ENCODE measurements at places on chromosomes 16 and 17.

DNA sequence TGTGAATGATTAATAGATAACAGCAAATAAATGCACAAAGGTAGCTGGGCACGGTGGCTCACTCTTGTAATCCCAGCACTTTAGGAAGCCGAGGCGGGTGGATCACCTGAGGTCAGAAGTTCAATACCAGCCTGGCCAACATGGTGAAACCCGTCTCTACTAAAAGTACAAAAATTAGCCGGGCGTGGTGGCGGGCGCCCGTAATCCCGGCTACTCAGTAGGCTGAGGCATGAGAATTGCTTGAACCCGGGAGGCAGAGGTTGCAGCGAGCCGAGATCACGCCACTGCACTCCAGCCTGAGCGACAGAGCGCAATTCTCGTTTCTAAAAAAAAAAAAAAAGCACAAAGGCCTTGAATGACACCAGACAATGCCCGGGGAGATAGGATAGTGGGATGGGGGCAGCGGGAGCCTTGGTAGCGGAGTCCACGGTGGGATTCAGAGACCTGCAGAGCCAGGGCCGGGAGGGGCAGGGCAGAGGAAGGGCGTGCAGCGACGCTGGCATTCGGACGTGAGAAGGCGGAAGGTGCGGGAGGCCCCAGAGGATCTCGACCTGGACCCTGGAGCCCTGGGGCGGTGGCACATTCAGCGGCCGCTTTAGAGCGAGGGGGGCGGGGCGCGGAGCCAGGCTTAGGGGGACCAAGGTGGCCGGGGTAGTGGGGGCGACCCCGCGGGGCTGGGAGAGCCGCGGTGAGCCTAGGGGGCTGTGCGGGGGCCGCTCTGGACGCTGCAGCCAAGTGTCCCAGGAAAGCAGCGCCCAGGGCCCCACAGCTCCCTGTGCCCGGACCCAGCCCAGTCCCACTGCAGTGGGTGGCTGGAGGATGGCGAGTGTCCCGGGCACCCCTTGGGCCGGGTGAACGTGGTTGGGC lies 999 bp upstream of the FLYWCH2 start:
- no peaks in the 10 kb centered on the region for H3K27me3 ChIP-seq
- H3K4me3 ChIP-seq, result peak overlapping the region; percentile 90
- DNase-seq, result no peak
- peaks cover 8% of the 10 kb centered on the region for H3K4me1 ChIP-seq
- H3K27ac ChIP-seq, result peak overlapping the region; percentile 4

GRCh38 chr16:3878610-3879009 lies 1.9 kb downstream of the CREBBP start:
- no peaks in the 10 kb centered on the region for H3K36me3 ChIP-seq
- peaks cover 11% of the 10 kb centered on the region for H3K4me1 ChIP-seq
- DNase-seq, result no peak
- H3K27me3 ChIP-seq, result no peaks in the 10 kb centered on the region

DNA sequence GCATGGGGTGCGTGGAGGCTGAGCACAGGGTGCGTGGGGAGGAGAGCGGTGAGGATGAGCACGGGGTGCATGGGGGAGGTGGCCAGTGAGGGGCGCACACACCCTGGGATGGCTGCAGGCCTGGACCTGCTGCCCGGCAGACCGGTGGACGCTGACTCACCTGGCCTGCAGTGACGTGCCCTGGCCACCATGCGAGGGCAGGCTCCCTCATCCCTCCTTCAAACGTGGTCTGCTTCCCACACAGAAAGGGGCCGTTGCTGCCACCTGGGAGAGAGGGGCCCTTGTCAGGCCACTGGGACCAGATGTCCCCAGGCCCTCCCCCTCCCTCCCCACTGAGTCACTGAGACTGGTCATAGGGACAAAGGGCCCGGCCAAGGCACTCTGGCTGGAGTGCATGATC lies 20.1 kb upstream of the APRT start:
- no peak overlapping the region for H3K27ac ChIP-seq
- no peaks in the 10 kb centered on the region for H3K4me1 ChIP-seq
- no peak overlapping the region for H3K4me3 ChIP-seq
- H3K36me3 ChIP-seq, result no peaks in the 10 kb centered on the region
- no peak for DNase-seq

GRCh38 chr17:20284022-20284421 lies 183.3 kb downstream of the LGALS9B start:
- H3K36me3 ChIP-seq, result peaks cover 3% of the 10 kb centered on the region
- no peaks in the 10 kb centered on the region for H3K27me3 ChIP-seq
- H3K4me1 ChIP-seq, result no peaks in the 10 kb centered on the region

DNA sequence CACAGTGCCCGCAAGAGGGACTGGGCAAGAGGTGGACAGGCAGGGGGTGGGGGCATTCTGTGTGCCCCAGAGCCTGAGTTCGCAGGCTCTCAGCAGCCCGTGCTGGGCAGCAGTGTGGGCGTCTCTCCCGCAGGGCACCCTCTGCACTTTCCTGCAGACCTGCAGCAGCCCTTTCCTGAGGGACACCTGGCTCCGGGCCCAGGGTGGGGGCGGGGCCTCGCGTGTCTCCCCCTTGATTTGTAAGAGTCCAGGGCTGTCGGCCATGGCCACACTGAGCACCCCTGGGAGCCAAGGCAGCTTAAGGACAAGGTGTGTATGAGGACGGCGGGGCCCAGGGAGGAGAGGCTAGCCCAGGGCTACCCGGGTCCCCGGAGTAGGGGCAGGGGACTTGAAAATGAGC lies 33.4 kb upstream of the SLC38A10 start:
- no peak overlapping the region for H3K4me3 ChIP-seq
- no peaks in the 10 kb centered on the region for H3K36me3 ChIP-seq
- peaks cover 6% of the 10 kb centered on the region for H3K4me1 ChIP-seq
- no peak for DNase-seq

- H3K4me1 ChIP-seq, result peaks cover 12% of the 10 kb centered on the region
- no peaks in the 10 kb centered on the region for H3K27me3 ChIP-seq
- H3K27ac ChIP-seq, result no peak overlapping the region
- H3K36me3 ChIP-seq, result peaks cover 9% of the 10 kb centered on the region
- no peak for DNase-seq
Observed at GRCh38 chr17:42325026-42325425, 36.7 kb downstream of the STAT5A start.

DNA sequence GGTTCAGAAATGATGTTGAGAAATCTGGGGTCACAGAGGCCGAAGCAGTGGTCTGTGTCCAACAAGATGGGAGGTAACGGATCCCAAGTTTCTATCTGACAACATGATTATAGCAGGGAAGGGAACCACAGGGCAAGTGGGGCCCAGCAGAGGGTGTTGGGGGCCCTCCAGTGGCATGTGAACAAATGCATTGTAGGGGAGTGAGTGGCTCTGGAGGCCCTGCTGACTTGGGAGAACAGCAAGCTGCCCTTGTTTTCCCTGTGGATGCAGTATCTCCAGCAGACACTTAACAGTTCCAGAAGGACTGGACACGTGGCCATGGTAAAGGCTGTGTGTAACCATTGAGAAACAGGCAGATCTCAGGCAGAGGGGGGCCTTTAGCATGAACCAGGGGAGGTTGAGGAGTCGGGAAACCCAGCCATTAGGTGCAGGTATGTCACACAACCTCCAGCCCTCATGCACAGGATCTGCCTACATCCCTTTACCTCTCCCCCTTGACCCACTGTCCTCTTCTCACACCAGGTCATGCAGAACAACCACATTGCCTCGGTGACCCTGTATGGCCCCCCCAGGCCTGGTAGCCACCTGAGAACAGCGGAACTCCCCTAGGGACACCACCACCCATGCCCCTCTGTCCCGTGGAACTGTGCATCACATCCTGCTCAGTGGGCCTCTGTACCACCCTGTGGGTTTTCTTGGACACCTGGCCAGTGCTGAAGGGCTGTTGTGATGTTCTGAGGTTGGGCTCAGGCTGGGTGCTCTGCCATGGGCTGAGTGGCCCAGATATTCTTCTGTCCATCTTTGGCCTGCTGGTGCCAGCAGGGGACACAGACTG lies 4.1 kb downstream of the B3GNT9 start:
- no peak overlapping the region for H3K4me3 ChIP-seq
- DNase-seq, result no peak
- no peak overlapping the region for H3K27ac ChIP-seq
- H3K27me3 ChIP-seq, result no peaks in the 10 kb centered on the region

GRCh38 chr17:4968486-4969046 lies 949 bp upstream of the SPAG7 start:
- no peaks in the 10 kb centered on the region for H3K27me3 ChIP-seq
- no peak for DNase-seq
- peaks cover 14% of the 10 kb centered on the region for H3K4me1 ChIP-seq
- H3K27ac ChIP-seq, result peak overlapping the region; percentile 100

GRCh38 chr16:66036184-66036583 lies 330.3 kb upstream of the CDH5 start:
- H3K4me1 ChIP-seq, result no peaks in the 10 kb centered on the region
- DNase-seq, result no peak

DNA sequence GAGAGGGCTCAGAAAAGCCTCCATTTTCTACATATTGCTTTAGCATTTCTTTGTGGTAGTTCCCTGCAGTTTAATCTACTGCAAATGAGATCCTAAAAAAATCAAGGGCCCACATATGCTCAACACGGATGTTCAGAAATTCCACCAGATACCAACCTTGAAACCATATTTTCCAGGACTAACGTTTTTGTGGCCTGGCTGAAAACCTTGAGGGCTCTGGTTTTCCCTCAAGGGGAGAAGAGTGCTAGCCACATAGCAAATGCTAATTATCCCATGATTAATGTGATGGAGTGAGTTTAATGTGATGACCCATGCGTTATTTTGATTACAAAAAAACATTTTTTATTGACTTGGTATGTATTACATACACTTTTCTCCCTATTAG lies 68.9 kb downstream of the SNX11 start:
- no peak overlapping the region for H3K27ac ChIP-seq
- H3K36me3 ChIP-seq, result peaks cover 15% of the 10 kb centered on the region
- no peak for DNase-seq

DNA sequence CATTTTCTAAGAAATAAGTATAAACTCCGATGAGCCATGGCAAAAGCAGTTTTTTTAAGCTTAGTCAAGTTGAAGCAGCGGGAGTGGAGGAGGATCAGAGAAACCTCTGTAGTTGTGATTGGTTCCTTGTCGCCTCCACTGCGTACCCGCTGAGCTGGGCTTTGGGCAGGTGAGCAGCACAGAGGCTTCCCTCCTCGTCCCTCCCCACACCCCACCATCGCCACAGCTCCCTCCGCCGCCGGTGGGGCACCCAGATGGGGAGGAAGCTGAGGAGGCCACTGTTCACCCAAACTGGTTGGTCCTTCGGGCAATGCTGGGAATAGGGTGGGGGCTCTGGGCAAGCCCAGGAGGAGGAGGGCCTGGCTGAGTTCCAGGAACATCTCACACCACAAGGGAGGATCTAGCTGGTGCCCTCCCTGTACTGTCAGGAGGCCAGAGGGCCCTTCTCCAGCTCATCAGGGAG lies 5.2 kb upstream of the MRPL38 start:
- H3K4me1 ChIP-seq, result no peaks in the 10 kb centered on the region
- H3K36me3 ChIP-seq, result no peaks in the 10 kb centered on the region
- H3K4me3 ChIP-seq, result no peak overlapping the region
- no peaks in the 10 kb centered on the region for H3K27me3 ChIP-seq
- H3K27ac ChIP-seq, result no peak overlapping the region

DNA sequence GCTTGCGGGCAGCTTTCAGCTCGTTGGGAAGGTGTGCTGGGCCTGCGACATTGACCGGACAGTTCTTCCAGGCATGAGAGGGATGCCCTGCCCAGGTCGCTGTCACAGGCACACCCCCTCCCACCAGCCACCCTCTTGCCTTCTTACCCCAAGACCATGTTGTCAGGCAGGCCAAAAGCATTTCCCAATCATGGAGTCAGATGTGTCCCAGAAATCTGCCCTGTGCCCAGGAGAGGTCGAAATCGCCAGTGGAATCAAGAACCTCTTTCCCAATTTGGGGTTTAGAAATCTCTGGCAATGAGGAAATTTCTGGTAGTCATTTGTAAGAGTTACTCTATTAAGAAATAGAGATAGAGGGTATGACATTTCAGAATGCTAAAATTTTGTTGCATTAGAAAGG lies 177.1 kb downstream of the RAB11FIP4 start:
- no peak for DNase-seq
- H3K27ac ChIP-seq, result no peak overlapping the region
- H3K36me3 ChIP-seq, result no peaks in the 10 kb centered on the region
- no peak overlapping the region for H3K4me3 ChIP-seq
- H3K4me1 ChIP-seq, result no peaks in the 10 kb centered on the region

GRCh38 chr17:8746501-8747236 lies 2.0 kb upstream of the CCDC42 start:
- peaks cover 5% of the 10 kb centered on the region for H3K4me1 ChIP-seq
- no peaks in the 10 kb centered on the region for H3K27me3 ChIP-seq
- H3K36me3 ChIP-seq, result no peaks in the 10 kb centered on the region
- peak overlapping the region; percentile 85 for H3K4me3 ChIP-seq

DNA sequence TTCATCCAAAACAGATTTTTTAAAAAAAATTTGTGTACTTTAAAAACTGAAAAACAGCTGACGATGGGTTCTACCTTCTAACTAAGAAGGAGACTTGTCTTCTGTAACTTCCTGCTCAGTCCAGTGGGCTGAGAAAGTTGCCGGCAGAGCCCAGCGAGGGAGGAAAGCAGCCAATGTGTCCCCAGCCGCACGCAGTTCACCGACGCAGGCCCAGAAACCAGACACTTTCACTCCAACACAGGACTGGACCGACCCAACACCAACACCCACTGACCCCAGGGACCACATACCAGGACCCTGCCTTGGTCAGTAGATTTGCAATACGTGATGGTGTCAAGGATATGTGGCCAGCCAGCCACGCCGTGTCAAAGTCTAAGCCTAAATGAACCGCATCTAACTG lies 25.6 kb downstream of the TRAP1 start:
- no peak overlapping the region for H3K4me3 ChIP-seq
- H3K27ac ChIP-seq, result no peak overlapping the region
- DNase-seq, result no peak
- no peaks in the 10 kb centered on the region for H3K27me3 ChIP-seq
- H3K36me3 ChIP-seq, result peaks cover 15% of the 10 kb centered on the region

DNA sequence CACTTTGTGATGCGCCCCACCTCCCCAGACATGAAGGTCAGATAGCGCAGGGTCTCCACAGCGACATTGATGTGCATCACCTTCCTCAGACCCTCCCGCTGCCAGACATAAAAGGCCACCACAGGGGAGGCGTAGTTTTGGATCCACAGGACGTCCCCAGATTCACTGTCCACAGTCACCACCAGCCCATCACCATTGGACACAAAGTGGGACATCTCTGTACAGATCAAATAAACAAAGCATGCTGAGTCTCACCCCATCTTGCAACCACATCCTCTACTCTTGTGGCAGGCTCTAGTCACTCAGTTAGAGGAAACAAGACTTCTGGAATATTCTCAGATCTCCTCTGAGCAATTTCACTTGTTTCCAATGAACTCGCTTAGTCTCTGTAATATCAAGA lies 46.3 kb upstream of the ICAM2 start:
- H3K36me3 ChIP-seq, result peaks cover 34% of the 10 kb centered on the region
- no peak for DNase-seq
- H3K27ac ChIP-seq, result no peak overlapping the region
- H3K4me1 ChIP-seq, result peaks cover 18% of the 10 kb centered on the region
